ENCODE measurements at places on chromosomes 7 and 10. TPM values are rescaled to one million over a fixed set of nuclear protein-coding genes. Genes with fewer than 3 reads are reported as not detected.

The ABCB4 gene
- 0.28 TPM for total RNA-seq

The PNLIPRP2 gene
- not detected for total RNA-seq

The GRM8 gene
- under 0.01 TPM for total RNA-seq

The ANKIB1 gene
- 93.3 TPM for total RNA-seq

The TSPAN12 gene
- total RNA-seq: 5.9 TPM

The NKX6-2 gene
- not detected for total RNA-seq

The CCDC6 gene
- total RNA-seq: 25.4 TPM

The FGFR2 gene
- total RNA-seq: 0.19 TPM

The AVPI1 gene
- 15.3 TPM for total RNA-seq

The CDK6 gene
- 38.3 TPM for total RNA-seq

The NKX1-2 gene
- not detected for total RNA-seq

The SLC26A3 gene
- not detected for total RNA-seq

The ATG9B gene
- total RNA-seq: 2.0 TPM

The CTNNA3 gene
- under 0.01 TPM for total RNA-seq

The PRSS37 gene
- total RNA-seq: not detected

The KAZALD1 gene
- total RNA-seq: 22.4 TPM

The SEC31B gene
- 0.96 TPM for total RNA-seq

The FBXL13 gene
- 3.7 TPM for total RNA-seq

The PILRA gene
- total RNA-seq: under 0.01 TPM

The GHRHR gene
- not detected for total RNA-seq

The NET1 gene
- total RNA-seq: 22.6 TPM

The NUTM2A gene
- 0.28 TPM for total RNA-seq

The CPA1 gene
- not detected for total RNA-seq

The NUP205 gene
- total RNA-seq: 41.7 TPM

The CYP26A1 gene
- 0.19 TPM for total RNA-seq

The EPC1 gene
- 11.3 TPM for total RNA-seq

The BAMBI gene
- 8.6 TPM for total RNA-seq

The ENTPD1 gene
- total RNA-seq: 0.58 TPM

The PLCE1 gene
- 1.2 TPM for total RNA-seq

The UBTD1 gene
- total RNA-seq: 31.4 TPM

The HECW1 gene
- total RNA-seq: not detected

The C10orf67 gene
- total RNA-seq: 0.19 TPM

The FGL2 gene
- total RNA-seq: 3.1 TPM

The SOSTDC1 gene
- not detected for total RNA-seq

The SLC39A12 gene
- not detected for total RNA-seq

The GPR26 gene
- total RNA-seq: not detected

Measured in regular cardiac myocyte (primary cell).